ENCODE measurements at places on chromosomes 6 and 20.

DNA sequence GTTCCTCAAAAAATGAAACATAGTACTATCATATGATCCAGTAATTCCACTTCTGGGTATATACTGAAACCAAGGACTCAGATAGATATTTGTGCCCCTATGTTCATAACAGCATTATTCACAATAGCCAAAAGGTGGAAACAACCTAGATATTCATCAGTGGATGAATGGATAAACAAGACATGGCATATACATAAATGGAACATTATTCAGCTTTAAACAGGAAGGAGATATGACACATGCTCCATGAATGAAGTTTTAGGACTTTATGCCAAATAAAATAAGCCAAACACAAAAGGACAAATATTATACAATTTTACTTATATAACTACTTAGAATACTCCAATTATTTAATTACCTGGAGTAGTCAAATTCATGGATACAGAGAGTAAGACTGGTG, 16.4 kb downstream of the PLCB1 start:
- DNase-seq = no peak

GRCh38 chr6:37868447-37868825, 48.9 kb downstream of the ZFAND3 start:
- DNase-seq = no peak

DNA sequence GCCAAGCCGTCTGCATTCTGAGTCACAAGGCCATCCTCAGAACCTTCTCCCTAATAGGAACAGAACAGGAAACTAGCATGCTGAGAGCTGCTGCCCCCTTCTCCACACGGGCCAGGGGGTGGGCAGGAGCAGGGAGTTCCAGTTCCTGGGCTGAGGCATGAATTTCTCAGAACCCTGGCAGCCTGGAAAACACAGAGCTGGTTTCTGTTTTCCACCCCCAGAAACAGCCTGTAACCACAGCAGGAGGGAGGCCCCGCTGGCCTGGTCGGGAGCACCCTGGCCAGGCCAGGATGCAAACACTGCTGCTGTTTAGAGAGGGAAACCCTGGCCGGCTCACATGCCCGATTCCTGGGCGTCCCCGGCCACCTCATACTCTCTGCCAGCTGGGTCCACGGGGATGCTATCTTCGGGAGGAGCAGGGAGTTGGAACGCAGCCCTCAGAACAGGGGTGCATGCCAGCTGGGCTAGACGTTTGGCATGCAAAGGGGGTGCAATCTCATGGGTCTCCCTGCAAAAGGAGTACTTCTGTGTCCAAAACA, 130.1 kb downstream of the NFATC2 start:
- DNase-seq = no peak

DNA sequence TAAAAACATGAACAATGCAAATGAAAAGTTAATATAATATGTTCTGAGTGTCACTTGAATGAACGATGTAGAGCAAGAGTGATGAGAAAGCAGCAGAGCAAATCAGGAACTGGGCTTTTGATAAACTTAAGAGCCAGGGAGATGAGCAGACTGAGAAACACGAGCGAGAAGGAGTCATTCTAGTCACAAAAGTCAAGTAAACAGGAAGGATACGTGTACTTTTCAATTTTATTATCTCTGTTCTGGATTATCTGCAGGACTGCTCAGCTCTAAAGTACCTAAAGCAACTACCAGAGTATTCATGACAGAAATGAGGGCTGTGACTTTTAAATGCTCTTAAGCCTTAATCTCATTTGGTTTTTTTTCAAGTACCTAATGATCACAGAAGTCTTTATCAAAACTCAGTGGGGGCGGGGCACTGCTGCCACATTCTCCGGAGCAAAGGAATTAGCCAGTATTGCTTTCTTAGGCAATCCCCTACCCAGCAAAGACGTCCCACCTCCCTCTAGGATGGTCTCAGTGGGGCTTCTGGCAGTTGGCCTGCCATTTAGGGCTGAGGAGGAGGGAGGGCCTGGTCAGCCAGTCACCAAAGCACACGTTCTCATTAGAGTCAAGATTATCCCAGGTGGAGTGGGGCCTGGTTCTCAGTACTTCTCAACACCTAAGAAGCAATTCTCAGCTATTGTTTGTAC, 8.6 kb downstream of the MAN1A1 start:
- no peak for DNase-seq

GRCh38 chr6:112187736-112188135, 66.6 kb downstream of the LAMA4 start:
- no peak for DNase-seq

DNA sequence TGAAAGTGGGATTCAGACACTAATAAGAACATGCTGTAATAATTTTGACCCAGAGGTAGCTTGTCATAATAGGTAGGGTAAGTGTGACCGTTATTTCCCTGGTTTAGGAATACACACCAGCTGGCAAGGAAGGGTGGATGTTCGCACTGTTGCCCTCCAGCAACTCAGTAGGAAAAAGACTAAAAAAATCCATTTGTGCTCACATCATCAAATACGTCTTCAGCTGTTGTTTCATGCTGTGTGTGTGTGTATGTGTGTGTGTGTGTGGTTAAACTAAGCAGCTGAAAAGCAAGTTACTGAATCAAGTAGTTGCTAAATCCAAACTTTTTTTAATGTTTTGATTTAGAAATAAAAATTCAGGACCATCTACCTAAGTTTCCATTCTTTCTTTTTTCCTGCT, 218.7 kb downstream of the TRDN start:
- no peak for DNase-seq

GRCh38 chr20:17833036-17833674, 133.4 kb downstream of the BANF2 start:
- DNase-seq = no peak
